ENCODE measurements at places on chromosomes 3 and 15.

- no peak for DNase-seq
Measured at GRCh38 chr3:55676643-55677042, 189.5 kb upstream of the WNT5A start.

DNA sequence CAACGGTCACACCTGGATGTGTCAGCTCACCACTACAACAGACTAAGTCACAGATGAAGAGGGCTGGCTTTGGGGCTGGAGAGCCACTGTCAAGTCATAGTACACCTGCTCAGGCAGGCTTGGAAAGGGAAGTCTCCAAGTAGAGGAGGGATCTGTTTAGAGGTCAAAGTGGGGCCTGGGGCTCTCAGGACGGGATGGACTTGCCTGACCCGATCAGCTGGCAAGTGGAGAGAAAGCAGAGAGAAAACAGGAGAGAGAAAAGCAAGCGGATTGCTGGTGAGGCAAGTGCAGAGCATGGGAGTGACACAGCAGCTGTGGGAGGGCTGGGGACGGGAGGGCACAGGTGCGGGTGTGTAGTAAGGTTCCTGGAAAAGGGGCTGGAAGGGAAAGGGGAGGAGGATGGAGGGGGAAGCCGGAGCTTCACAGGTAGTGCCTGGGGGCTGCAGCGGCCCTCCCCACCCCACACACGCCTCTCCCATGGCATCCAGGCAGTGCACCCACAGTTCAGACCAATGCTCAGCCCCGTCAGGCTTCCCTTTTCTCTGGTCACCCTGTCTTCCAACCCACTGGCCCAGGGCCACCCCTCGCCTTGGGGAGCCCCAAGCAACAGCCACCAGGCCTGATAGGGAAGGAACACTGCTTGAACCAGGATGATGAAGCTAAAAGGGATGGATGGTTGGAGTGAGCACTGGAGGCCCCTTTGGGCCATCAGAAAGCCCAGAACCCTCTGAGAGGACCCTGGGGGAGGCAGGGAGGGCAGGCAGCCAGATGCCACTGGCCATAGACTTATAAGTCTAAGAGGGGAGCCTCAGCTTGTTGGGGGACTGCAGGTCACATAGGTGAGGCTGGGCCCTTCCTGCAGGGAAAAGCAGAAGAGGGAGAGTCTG, 8.5 kb downstream of the RPS17 start:
- DNase-seq, result peak; percentile 54

DNA sequence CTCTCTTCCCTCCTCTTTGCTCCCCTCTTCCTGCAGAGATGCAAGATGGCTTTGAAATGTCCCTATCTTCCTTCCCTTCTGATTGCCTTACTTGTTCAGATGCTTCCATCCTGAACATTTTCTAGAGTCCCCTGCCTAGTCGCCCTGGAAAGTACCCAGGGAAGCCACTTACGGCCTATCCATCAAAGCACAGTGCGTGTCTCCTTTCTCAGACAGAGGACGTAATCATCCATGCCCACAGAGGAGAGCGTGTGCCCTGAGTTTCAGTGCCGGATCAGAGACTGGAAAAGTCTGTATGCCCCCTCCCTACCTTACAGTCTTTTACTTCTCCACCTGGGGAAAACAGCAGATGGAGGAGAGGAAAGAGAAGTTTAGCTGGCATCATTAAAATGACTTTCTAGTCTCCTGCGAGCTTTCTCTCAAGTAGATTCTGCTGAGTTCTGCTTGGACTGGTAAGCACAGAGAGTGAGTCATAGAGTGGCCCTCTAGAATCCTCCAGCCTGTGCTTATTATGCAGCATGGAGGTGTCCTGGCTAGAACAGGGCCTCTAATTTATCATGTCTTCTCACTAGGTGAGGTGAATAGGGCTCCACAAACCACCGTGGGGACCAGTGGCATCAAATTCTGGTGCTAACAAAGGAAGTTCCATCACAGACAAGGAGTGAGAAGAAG, 114.6 kb downstream of the SLCO3A1 start:
- no peak for DNase-seq

DNA sequence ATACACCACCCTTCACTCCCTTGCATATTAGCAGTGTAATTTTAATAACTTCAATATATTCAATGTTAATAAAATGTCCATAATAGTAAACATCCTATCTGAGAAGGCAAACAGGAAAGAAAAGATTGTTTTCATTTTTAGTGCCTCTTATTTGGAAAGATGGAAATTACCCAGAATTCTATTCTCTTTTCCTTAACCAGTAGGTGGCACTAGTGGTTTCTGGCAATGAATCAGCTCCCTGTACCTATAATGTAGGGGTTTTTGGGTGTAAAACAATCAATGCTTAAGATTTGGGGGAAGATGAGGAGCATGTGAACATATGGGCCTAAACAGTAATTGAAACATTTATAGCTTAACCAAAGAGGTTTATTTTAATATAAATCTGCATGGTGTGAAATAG, 5.7 kb upstream of the SEMA6D start:
- DNase-seq, result no peak

DNA sequence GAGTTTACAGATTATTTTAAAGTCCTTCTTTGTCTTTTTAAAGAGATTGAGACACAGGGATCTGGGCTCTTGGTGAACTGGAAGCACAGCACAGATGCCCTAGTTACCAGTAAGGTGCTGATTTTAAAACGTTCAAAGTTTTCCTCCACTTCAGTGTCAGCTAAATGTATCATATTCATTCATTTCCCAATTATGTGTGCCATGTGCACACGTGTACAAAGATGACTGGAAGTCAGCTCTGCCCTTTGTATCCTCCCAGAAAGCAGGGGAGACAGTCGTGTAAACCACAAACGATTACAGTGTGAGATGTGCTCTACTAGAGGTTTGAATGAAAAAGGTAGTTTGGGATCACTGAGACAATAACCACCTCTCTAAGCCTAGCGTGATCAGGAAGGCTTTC, 730 bp downstream of the ZKSCAN7 start:
- no peak for DNase-seq

GRCh38 chr3:108175352-108175751, 46.9 kb downstream of the IFT57 start:
- no peak for DNase-seq

GRCh38 chr3:197949191-197949777, 706 bp upstream of the RPL35A start:
- DNase-seq, result no peak

DNA sequence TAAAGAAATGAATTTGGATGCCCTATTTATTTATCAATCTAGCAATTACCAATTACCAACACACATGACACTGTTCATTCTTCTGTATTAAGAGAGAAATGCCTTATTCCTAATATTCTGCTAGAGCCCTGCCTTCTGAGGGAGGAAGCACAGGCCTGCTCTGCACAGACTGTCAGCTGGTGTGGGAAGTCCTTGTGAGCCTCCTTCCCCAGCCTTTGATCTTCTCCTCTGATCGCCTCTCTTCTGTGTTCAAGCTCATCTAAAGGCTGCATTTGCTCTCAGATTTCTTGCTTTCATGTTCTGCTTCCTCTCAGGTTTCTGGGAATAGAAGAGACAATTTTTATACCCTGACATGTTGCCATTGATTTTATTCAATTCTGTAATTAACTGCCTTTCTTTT, 290.6 kb upstream of the UMPS start:
- no peak for DNase-seq

GRCh38 chr15:41989573-41990242, 17.4 kb upstream of the EHD4 start:
- DNase-seq, result peak; percentile 99

DNA sequence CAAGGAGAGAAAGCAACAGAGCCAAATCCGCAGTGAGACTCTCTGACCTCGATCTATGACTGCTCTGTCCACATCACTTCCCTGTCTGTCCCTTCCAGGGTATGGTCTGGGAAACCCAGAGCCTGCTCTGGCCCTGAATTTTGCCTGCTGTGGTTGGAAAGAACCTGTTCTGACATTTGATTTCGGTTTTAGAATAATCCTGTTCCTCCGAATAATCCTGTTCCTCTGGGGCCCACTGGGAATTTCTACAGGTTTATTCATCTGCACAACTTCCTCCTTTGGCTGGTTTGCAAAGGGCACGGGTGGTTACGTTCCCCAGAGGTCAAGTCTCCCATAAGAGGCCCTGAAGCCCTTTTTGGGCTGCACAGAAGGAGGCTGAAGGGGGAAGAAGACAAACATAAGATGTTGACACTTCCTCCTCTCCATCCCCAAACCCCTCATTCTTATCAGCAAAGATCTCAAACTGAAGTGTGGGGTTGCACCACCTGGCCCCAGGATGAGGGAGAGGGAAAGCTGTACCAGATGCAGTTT, 10.6 kb downstream of the LAMP3 start:
- no peak for DNase-seq

- DNase-seq, result no peak
Measured at GRCh38 chr15:64630396-64631107, 144.8 kb downstream of the RBPMS2 start.

Measured in endodermal cell (in vitro differentiated cells).